DMS 273 treated with DMSO at 0.1 percent for 48 hours (cell line): ENCODE measurements at places on chromosomes 13 and 19.

DNA sequence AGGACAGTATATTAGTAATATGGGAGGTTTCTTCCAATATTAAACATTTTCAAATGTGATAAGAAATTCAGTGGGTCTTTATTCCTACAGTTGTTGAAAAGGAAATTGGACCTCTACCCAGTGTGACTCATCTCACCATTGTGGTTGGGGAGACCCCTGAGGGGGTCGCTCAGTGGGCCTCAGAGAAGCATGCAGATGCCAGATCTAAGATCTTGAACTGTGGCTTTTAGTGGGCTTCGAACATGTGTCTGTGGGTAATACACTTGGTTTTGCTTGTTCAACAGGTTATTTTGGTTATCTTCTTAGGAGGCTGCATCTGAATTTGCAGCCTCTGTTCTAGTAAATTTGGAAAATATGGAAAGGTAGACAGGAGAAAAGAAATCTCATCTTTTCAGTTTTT is 132.3 kb downstream of the PCCA start:
- DNase-seq = no peak

GRCh38 chr13:51225029-51225428 is 2.8 kb downstream of the FAM124A start:
- no peak for DNase-seq

- no peak for DNase-seq
Measured at GRCh38 chr13:30256713-30257467, 50.5 kb downstream of the KATNAL1 start.

- peak; percentile 7 for DNase-seq
Measured at GRCh38 chr13:98842858-98843481, 90.5 kb upstream of the SLC15A1 start.

- DNase-seq = no peak
Measured at GRCh38 chr13:27644302-27644701, 22.6 kb downstream of the POLR1D start.
